ENCODE measurements at places on chromosomes 7 and 10. TPM values are rescaled to one million over a fixed set of nuclear protein-coding genes. Genes with fewer than 3 reads are reported as not detected.

SPDYE8 gene
- not detected for total RNA-seq

MPLKIP gene
- total RNA-seq = 19.0 TPM

IFIT3 gene
- 6.1 TPM for total RNA-seq

FGF8 gene
- total RNA-seq = not detected

CEP55 gene
- 0.29 TPM for total RNA-seq

AKR1E2 gene
- total RNA-seq = 1.8 TPM

VIPR2 gene
- 2.4 TPM for total RNA-seq

BMI1 gene
- 44.8 TPM for total RNA-seq

NRP1 gene
- 54.8 TPM for total RNA-seq

RPEL1 gene
- not detected for total RNA-seq

CTAGE8 gene
- not detected for total RNA-seq

THNSL1 gene
- total RNA-seq = 8.2 TPM

SYCE1 gene
- total RNA-seq = not detected

MMD2 gene
- total RNA-seq = not detected

HYAL4 gene
- total RNA-seq = 2.7 TPM

SH2D4B gene
- not detected for total RNA-seq

LANCL2 gene
- 9.6 TPM for total RNA-seq

CYP26A1 gene
- total RNA-seq = not detected

HTRA1 gene
- total RNA-seq = 11.8 TPM

NAMPT gene
- total RNA-seq = 67.9 TPM

SVOPL gene
- total RNA-seq = not detected

GPR15LG gene
- not detected for total RNA-seq

SPDYE16 gene
- 0.60 TPM for total RNA-seq

UTF1 gene
- total RNA-seq = not detected

KDM7A gene
- 27.4 TPM for total RNA-seq

RARRES2 gene
- 4.1 TPM for total RNA-seq

C10orf53 gene
- not detected for total RNA-seq

OR2A5 gene
- total RNA-seq = not detected

ZSCAN25 gene
- 6.3 TPM for total RNA-seq

ENO4 gene
- not detected for total RNA-seq

HOXA3 gene
- total RNA-seq = 5.6 TPM

ZMIZ2 gene
- total RNA-seq = 25.0 TPM

CLDN3 gene
- not detected for total RNA-seq

SLC39A12 gene
- not detected for total RNA-seq

TRPV6 gene
- not detected for total RNA-seq

CNTNAP2 gene
- not detected for total RNA-seq

STEAP1 gene
- total RNA-seq = 4.8 TPM

HTR7 gene
- 0.91 TPM for total RNA-seq

IDI2 gene
- total RNA-seq = 133 TPM

TEX36 gene
- not detected for total RNA-seq

CCL26 gene
- total RNA-seq = not detected

PKD2L1 gene
- not detected for total RNA-seq

UCMA gene
- total RNA-seq = not detected

PRPS1L1 gene
- not detected for total RNA-seq

FOXP2 gene
- 5.1 TPM for total RNA-seq

IKZF1 gene
- 2.0 TPM for total RNA-seq

MINDY3 gene
- 8.7 TPM for total RNA-seq

NCF1 gene
- total RNA-seq = 2.0 TPM

TMEM273 gene
- 3.5 TPM for total RNA-seq

ADAM8 gene
- 2.8 TPM for total RNA-seq

PLAC9 gene
- total RNA-seq = 5.4 TPM

All from psoas muscle (tissue), 8 donors.